HFFc6 (cell line): ENCODE measurements at places on chromosomes 2 and 18.
A peak's percentile ranks its signal among the peaks of the same experiment; 100 is the strongest.

- DNase-seq, result no peak
These were observed 139.0 kb upstream of the NXPH2 start for GRCh38 chr2:138919120-138919747.

DNA sequence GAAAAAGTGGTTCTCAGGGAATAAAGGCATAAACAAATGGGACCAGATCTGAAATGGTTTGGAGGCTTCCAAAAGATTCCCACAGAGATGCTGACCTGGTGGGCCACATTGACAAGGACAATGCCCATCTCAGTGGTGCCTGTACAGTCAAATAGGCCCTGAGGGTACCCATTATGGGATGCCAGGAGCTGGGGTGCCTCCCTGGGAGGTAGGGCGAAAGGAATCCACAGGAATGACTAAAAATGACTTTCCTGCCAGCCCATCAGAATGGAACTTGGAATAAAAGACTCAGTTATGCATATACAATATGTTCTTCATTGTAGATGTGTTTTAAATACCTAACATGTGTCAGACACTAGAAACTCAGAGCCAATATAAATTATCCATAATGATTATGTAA, 248.5 kb downstream of the RNF144A start:
- no peak for DNase-seq

DNA sequence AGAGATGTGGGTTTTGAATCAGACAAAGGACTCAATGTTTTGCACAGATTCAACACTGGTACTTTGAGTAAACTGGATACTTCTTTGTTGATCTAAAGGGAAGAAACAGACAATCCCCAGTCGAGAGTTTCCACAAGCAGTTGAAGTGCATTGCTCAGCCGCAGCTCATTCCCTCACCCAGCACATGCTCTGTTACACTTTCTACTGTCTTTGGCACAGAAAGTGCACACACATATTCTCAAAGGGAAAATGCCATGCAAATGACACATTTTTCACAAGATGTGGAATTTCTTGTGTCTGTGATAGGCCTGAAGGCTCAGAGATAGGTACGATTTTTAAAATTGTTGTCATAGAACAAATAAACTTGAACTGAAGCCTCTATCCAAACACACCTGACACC, 258.9 kb upstream of the TRIB2 start:
- DNase-seq, result peak; percentile 36

DNA sequence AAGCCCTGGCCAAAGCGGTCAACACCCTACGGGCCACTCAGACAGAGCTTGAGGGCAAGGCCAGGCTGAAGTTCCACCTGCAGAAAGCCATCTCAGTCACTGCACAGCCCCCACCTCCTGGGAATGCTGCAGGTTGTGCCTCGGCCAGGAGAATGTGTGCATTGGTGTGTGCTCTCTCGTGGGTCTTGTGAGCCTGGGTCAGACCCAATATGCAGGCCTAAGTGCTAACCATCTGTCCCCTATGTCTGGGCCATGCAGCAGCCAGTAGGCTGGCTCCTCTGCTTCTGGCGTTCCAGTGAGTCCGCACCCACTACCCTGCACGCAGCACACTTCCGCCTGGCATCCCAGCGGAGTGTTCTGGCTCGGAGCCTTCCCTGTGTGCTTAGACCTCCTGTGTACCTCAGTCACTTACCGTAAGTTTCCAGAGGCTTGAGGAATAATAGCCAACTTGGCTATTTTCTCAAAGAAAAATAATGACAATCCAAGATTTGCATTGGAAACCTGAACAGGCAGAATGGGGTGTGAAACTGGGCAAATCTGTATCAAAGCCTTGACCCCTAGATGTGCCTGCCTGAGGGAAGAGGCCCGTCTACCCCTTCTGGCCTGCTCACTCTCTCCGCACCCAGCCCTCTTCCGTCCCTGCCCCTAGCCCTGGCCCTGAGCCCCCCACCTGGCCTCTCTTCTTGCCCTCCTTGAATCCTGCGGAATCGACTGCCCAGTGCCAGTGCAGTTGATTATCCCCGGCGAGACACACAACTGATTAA, 7.2 kb downstream of the SIX3 start:
- no peak for DNase-seq

GRCh38 chr18:44691148-44691925, 10.6 kb downstream of the SETBP1 start:
- DNase-seq, result no peak

DNA sequence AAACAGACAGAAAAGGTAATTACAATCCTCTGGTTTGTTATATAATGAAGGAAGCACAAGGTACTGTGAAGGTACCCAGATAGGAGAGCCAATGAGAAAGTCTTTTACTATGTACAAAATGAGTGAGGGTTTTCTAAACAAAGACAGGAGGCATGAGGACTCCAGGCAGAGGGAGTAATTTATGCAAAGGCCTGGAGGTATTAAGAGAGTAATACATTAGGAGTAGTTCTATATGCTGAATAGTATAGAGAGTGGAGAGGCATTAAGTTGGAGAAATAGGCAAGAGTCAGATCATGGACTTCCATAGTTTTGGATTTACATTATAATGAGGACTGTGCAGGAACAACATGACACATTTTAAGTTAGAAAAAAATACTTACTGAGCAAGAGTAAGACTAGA, 216.0 kb downstream of the SCG2 start:
- DNase-seq, result no peak

DNA sequence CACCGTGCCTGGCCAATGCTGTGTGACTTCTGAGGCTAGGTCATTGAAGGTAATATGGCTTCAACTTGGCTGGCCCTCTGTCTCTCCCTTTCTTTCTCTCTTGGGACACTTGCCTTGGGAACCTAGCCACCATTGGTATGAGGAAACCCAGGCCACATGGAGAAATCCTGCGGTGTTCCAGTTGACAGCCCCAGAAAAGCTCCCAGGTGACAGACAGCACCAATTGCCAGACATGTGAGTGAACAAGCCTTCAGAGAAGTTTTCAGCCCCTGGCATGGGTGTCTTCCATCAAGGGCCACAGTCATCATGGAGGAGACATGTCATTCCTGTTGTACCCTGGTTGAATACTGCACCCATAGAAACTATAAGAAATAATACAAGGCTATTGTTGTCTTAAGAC, 186.6 kb downstream of the RAB3GAP1 start:
- DNase-seq, result no peak

DNA sequence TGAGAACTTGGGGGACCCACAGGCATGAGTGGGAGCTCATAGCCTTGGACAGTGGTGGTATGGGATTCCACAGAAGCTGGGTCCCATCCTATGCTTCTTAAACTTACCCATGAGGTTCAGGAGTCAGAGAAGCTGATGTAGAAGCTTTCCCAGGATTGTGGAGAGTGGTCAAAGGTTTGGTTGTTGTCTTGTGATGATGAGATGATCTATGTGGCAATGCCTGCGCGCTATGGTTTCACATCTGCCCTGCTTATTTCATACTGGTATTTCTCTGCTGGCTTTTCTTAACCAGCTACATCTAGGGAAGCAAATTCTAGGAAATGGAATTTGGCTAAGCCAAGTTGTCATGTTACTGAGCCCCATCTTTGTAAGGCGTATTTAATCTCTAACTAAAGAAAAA, 168.6 kb downstream of the ZNF407 start:
- no peak for DNase-seq
